ENCODE measurements at places on chromosomes 12 and 14.

DNA sequence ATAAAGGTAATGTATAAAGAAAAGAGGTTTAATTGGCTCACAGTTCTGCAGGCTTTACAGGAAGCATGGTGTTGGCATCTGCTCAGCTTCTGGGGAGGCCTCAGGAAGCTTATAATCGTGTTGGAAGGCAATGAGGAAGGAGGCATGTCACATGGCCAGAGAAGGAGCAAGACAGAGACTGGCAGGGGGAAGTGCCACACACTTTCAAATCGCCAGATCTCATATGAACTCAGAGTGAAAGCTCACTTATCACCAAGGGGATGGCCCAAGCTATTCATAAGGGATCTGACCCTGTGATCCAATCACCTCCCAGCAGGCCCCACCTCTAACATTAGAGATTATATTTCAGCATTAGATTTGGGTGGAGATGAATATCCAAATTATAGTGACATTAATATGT lies 26.3 kb downstream of the LDHB start:
- no peak for DNase-seq

DNA sequence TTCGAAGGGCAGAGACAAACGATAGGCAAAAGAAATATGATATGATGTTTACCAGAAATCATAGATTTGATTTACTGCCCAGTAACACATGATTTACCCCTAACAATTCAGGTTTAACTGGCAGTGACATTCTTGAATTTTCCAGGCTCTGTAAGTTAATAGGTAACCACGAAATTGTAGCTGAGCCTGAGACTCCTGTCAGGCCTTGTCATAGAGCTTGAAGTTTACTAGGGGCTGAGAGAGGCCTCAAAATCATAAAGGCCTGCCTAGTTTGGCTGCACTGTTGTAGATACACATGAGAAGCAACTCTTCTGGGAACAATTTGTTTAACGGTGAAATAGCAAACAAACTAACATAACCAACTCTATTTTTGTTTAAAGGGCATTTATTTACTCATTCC lies 3.3 kb downstream of the ERP27 start:
- no peak for DNase-seq

GRCh38 chr12:65200007-65200665 lies 30.8 kb downstream of the LEMD3 start:
- DNase-seq = no peak

DNA sequence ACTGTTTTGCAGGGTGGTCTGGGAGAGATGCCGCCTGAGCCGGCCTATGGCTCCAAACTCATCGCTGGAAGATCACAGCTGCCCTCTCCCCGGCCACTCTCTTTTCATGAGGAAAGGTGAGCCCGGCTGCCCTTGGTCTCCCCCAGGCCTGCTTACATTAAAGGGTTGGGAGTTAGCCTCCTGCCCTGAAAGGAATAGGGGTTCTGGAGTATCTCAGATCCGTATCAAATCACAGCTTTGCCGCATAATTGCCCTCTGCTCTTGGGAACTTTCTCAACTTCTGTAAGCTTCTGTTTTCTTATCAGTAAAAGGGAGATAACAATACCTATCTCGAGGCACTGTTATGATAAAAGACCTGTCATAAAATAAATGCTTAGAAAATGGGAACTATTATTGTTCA lies 17.6 kb downstream of the PHLDA1 start:
- DNase-seq = no peak

DNA sequence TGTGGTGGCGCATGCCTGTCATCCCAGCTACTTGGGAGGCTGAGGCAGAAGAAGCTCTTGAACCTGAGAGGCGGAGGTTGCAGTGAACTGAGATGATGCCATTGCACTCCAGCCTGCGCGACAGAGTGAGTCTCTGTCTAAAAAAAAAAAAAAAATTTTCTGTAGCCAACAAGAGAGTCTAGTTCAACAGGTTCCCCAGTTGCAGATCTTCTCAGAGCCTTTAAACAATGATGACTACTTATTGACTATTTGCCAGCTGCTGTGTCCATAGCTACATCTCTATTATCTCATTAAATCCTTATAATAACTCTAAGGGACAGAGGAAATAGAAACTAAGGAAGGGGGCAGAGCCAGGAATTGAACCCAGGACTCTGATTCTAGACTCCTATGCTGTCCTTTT lies 15.2 kb upstream of the MYL2 start:
- no peak for DNase-seq

DNA sequence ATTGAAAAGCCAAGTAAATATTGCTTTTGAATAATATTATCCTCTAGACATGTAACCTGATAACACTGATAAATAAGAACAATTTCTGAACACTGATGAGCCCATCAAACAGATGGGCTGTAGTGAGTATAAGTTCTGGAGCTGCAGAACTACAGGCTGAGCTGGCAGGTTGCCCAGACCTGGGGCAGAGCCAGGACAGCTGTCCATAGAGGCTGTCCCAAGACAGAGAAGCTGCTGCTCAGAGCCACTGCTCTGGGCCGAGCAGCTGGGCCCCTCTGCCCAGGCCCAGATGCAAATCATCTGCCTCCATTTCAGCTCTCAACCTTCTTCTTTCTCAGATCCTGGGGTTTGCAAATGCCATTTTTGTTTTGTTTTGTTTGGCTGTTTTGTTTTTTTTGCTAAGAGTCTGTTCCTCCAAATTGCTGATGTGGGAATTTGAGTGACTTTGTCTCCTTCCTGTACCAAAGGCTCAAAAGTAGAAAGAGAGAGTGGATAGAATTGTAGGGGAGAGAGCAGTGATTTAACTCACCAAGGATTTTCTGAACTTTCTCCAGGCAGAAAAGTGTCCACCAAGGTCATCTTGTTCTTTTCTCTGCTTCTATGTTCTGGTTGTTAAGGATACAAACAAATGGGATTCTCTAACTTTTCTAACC lies 4.0 kb upstream of the TESPA1 start:
- no peak for DNase-seq

DNA sequence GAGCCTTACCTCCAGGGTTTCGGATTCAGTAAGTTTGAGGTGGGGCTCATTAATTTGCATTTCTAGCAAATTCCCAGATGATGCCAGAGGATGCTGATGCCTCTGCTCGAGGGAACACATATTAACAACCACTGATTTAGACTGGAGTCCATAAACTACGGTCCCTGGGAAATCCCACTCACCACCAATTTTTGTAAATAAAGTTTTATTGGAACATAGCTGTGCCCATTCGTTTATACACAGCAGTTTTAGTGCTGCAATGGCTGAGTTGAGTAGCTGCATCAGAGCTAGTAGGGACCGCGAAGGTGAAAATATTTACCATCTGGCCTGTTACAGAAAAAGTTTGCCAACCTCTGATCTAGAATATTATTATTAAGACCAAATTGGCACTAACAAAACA lies 73.8 kb downstream of the DNAI7 start:
- DNase-seq = no peak

DNA sequence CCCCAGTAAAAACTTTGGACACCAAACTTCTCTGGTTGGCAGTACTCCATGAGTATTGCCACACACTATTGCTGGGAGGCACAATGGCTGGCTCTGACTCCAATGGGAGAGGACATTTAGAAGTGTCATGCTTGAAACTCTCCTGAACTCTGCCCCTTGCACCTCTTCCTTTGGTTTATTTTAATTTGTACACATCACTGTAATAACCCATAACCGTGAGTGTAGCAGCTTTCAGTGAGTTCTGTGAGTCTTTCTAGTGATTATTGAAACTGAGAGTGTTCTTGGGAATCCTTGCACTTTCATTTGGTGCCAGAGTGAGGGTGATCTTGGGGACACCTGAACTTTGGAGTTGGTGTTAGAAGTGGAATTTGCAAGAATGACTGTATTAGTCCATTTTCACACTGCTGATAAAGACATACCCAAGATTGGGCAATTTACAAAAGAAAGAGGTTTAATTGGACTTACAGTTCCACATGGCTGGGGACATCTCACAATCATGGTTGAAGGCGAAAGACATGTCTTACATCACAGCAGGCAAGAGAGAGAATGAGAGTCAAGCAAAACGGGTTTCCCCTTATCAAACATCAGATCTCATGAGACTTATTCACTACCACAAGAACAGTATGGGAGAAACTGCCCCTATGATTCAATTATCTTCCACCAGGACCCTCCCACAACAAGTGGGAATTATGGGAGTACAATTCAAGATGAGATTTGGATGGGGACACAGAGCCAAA lies 41.3 kb upstream of the CEP83 start:
- no peak for DNase-seq

GRCh38 chr12:52444647-52445595 lies 7.0 kb downstream of the KRT6B start:
- no peak for DNase-seq

DNA sequence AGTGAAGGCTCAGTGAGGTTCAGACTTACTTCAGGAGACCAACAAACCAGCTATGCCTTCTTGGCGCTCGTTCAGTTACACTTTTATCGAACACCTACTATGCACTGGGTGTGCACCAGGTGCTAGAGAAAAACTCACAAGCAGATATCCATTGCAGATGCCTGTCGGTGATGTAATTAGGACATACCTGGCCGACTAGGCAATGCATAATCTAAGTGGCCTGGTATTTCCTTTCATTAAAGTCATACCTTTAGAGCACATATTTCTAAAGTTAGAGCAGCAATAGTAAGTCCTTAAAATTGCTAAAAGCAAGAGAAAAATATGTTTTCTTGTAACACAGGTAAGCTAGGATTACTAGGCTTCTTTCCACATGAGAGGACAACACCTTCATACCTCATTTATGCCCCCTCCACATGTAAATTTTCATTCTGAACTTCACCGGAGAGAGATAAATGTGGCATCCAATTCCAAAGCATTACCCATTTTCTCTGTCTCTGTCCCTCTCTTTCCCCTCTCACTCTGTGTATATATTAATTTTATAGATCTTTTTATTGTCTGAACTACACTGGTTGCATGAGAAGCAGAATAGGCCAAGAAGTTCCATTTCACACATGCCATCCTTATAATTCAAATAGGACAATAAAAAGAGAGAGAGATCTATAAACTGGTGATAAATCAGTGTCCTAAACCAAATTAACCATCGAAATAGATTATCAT lies 242.2 kb downstream of the SPTSSA start:
- DNase-seq = no peak

- DNase-seq = no peak
Measured at GRCh38 chr14:76100236-76100635, 51.5 kb upstream of the GPATCH2L start.

GRCh38 chr12:60014436-60014835 lies 418.6 kb downstream of the SLC16A7 start:
- no peak for DNase-seq

DNA sequence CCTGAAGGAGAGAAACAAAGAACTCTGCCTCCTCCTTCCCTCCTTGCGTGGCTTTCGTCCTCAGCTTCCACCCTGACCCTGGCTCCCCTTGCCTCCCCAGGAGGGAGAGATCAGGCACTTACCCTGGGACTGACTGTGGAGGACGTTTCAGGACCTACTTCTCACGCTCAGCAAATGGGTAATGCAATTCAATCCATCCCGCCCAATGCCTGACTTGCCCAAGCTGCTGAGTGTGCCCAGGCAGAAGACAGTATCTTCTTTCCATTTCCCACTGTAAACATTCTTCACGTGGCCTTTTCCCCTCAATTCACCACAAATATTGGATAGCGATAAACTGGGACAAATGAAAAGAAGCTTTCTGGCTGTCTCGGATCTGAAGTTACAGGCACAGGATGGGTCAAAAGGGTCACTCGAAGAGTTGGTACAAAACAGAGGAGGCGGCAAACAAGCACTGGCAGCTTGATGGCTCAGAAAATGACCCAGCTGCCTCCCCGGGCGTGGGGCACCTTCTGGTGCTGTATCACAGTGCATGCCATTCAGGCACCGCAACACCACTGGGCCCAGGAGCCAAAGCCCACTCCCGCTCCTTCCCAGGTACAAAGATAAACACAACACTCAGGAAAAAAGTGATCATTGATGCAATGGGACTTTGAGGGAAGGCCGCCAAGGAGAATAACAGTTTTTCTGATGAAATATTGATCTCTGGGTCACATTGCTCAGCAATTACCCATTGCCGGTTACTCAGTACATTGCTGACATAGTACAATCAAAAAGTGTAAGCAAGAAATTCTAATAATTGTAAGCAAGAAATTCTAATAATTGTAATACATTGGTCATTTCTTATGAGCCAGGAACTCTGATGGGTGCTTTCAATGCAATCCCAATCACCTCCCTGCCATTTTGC lies 65.8 kb downstream of the TRIM9 start:
- no peak for DNase-seq

DNA sequence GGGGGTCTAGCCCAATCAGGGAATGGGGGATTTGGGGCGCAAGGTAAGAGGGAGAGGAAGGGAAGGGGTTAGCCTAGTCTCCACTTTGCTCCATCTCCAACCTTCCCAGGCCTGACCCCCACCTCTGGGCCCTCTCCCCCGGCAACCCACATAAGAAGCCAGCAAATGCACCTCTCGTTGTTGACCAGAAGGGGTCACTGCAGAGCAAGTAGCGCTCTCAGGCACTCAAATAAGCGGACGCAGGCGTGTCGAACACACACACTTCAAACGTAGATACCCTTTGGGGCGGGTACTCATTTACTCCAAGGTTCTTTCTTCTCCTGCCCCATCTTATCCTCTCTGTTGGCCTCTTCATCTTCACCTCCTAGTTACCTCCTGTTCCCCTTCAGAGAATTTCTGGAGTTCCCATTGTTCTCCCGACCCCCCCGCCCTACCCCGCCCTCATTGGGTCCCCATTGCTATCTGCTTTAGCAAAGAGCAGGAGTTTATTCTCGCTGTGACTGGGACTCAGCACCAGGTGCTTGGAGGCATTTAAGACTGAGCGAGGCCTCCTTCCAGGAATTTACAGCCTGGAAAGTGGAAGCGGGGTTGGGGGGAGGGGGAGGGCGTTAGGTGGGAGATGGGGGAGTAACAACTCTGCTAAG lies 1.5 kb upstream of the SRRM4 start:
- DNase-seq = peak; percentile 54

DNA sequence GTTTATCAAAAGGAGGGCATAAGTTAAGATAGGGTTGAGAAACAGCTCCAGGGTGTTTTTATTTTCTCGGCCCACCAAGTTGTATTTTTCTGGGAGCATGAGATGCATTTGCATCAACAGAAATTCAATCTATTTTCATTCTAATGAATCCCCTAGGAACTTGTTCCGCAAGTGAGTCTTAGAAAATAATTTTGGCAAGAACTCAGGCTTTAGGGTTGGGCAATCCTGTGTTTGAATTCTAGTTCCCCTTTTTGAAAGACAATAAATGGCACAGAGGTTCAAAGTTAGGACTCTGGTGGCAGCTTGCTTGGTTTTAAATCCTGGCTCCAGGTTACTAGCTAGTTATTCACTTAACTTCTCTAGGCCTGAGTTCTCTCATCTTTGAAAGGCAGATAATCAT lies 23.7 kb downstream of the SLC5A8 start:
- no peak for DNase-seq

GRCh38 chr12:75554556-75554880 lies 43.1 kb upstream of the KRR1 start:
- DNase-seq = no peak

- peak; percentile 95 for DNase-seq
Measured at GRCh38 chr12:104986022-104986941, at the start of gene NOPCHAP1. TSS of gene NOPCHAP1 (plus strand) at chr12:104986316. CDS start at chr12:104986353, 37 bp downstream.

DNA sequence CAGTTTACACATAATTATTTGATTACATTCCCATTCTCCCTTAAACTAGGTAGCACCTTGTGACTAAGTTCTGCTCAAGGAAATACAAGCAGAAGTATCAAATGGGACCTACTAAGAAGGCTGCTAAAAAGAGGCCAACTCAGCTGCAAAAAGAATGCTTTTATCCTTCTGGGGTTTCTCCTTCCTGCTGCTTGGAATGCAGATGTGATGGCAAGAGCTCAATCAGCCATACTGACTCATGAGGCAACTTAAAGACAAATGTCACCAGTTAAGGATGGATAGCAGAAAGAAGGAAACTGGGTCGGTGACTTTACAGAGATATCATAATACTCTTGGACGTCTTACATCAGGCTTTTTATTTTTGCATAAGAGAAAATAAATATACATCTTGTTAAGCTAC lies 38.0 kb upstream of the RAP1B start:
- no peak for DNase-seq

All from AG08396 (cell line).